Activated T-helper 9 cell treated with anti-CD3 and anti-CD28 coated beads, Interleukin-2, amount 50 U/mL, for 16 hours (primary cell): ENCODE measurements at places on chromosomes 3 and 15.

- no peak for DNase-seq
Measured at GRCh38 chr15:52290800-52291199, 4.8 kb downstream of the MYO5C start.

- no peak for DNase-seq
Measured at GRCh38 chr3:104907507-104907906, 459.2 kb upstream of the ALCAM start.

DNA sequence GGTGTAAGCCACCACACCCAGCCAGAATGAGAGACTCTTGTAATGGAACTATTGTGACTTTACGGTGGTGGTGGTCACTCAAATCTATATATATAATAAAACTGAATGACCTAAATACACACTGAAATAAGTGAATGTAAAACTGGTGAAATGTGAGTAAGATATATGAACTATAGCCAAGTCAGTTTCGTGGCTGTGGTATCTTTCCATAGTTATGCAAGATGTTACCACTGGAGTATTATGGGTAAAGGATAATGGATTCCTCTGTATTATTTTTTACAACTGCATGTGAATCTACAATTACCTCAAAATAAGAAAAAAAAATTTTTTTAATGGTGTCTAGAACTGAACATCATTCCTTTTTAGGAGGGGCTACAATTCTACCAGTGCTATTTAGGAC lies 21.9 kb downstream of the PIK3CB start:
- no peak for DNase-seq

GRCh38 chr15:82986442-82986780 lies 401 bp downstream of the RAMAC start:
- no peak for DNase-seq

DNA sequence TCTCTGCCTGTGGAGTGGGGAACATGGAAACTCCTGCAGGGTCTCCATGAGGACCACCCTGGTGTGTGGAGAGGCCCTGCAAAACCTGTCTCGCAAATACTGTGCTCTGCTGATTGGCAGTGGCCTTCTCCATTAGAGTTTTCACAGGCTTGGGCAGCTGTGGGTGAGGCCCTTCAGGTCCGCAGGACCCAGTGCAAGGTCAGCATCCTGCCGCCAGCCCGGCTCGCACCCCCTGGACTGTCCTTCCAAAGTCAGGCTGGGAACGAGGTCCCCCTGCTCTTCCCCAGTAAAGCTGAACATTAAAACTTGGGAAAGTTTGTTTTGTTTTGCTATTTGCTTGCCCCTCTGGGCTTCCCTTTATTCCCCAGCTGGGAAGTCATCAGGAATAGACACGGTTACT lies 85.0 kb upstream of the PLXNA1 start:
- DNase-seq = no peak
